Cerebellar nuclear complex (tissue), 1 donor: ENCODE measurements at places on chromosomes 1 and 21.

GRCh38 chr21:46021398-46021797 lies 39.8 kb downstream of the COL6A1 start:
- DNase-seq: no peak

- no peak for DNase-seq
Measured at GRCh38 chr1:171243878-171244277, 4.4 kb upstream of the FMO1 start.

DNA sequence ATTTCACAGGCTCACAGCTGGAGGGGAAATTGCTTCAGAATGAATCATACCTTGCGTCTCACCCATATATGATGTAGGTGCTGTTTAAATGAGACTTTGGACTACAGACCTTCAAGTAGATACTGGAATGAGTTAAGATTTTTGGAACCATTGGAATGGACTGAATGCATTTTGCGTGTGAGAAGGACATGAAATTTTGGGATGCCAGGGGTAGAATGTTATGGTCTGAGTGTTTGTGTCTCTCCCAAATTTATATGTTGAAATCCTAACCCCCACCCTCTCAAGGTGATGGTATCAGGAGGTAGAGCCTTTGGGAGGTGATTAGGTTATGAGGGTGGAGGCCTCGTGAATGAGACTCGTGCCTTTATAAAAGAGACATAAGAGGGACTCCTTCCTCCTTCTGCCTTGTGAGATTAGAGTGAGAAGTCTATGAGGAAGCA lies 41.4 kb downstream of the KCNK1 start:
- no peak for DNase-seq

- DNase-seq: no peak
Measured at GRCh38 chr1:9900142-9901043, 9.7 kb downstream of the CTNNBIP1 start.

DNA sequence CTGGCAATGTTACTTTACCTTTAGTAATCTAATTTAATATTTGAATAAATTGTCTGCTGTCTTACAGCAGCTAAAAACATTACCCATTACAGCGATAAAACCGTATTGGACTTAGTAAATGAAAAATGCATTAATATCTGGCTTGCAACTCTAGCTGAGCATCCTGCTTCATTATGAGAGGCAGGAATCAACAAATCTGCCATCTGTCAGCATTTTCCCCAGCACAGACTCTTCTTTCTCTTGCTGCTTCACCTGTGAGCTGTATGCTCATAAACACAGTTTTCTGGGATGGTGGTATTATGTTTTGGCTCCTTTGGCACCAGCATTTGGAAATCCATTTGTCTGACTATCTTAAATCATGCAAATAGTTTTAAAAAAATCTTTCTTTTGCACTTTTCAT lies 487.1 kb downstream of the KCNT2 start:
- DNase-seq: no peak

GRCh38 chr1:9721606-9722377 lies 70.3 kb downstream of the PIK3CD start:
- DNase-seq: no peak

DNA sequence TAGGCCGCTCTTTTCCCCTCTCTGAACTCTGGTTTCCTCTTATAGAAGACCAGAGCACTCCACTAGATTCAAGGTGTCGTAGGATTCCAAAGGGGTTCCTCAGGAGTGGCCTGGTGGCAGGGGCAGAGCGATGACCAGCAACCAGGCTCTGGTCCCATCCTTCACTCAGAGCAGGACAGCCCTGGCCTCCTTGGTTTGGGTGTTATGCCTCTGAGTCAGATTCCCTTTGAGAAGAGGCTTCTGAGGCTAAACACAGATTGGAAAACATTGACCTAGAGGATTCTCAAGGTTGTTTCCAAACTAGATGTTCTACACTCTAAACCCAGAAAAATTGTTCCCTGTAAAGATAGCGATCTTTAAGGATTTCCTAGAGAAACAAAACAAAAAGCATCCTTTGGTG lies 49.8 kb upstream of the IKBKE start:
- DNase-seq: no peak

DNA sequence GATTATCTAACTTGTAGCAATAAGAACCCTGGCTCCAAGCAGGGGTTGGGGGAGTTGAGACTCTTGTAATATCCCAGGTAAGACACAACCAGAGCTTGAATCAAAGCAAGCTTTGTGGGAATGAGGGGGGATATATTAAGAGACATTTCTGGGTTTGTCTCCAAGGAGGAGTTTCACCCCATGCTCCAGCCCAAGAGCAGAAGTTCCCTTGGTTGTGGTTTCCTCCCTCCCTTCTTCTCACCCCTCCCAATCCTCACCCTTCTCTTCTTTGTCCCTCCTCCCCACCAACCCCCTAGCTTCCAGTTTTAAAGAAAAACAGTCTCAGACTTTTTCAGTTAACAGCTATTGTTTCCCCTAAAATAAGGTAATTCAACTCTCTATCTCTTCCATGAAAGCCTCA lies 11.9 kb downstream of the TRAF3IP3 start:
- DNase-seq: no peak

- DNase-seq: no peak
Measured at GRCh38 chr1:248822148-248823032, 3.3 kb downstream of the SH3BP5L start.

GRCh38 chr1:39508857-39509305 lies 17.4 kb downstream of the BMP8A start:
- DNase-seq: no peak

DNA sequence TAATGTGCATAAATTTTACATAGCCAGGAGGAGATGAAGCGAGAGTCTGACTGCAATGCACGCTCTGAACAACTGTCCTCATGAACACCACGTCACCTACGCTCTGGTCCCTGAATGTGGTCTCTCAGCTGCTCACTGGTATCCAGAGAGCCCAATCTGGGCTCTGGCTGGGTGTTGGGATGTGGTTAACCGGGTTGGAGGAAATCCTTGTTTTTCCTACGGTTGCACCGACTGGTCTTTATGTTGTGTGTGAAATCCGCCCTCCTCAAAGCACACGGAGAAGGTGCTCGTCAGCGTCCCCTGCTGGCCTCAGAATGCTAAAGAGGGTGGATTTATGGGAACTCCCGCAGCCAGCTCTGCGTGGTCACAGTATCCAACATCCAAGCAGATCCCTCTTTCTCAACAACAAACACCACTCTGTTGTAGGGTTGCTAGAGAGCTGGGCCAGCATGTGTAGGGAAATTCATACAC lies 51.8 kb upstream of the FAM89A start:
- DNase-seq: no peak

DNA sequence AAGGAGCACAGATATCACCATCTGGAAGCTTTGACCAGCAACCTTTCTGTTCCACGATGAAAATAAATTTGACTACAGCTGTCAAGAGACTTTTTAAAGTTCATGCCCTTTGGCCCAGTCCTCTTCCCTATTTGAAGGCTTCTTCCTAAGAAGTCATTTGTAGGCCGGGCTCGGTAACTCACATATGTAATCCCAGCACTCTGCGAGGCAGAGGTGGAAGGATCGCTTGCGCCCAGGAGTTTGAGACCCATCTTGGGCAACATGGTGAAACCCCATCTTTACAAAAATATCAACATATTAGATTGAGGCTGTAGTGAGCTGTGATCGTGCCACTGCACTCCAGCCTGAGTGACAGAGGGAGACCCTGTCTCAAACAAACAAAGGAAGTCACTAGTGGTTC lies 58.3 kb upstream of the IFFO2 start:
- DNase-seq: no peak

GRCh38 chr1:93537396-93537795 lies 89.5 kb downstream of the FNBP1L start:
- no peak for DNase-seq

GRCh38 chr1:101299710-101300109 lies 62.9 kb downstream of the S1PR1 start:
- DNase-seq: no peak

GRCh38 chr1:36643371-36644270 lies 160.9 kb upstream of the CSF3R start:
- no peak for DNase-seq

GRCh38 chr1:57423656-57424211 lies at the start of gene DAB1:
TSS of gene DAB1 (minus strand) at chr1:57424060. CDS start at chr1:57291030, 133,030 bp downstream.
- DNase-seq: no peak

DNA sequence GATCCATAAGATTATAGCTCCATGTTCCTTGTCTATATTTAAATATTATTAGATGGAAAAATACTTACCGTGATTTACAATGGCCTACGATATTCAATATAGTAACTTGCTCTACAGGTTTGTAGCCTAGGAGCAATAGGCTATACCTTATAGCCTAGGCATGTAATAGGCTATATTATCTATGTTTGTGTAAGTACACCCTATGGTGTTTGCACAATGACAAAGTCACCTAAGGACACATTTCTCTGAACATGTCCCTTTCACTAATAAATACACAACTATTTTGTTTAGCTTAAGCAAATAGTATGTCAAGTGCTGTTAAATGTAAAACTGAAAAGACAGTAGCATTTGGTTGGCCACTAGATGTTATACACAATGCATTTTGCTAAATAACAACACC lies 248.9 kb upstream of the ADGRL4 start:
- DNase-seq: no peak

- DNase-seq: no peak
Measured at GRCh38 chr1:229310833-229311232, 32.0 kb downstream of the CCSAP start.

GRCh38 chr1:50893466-50893865 lies 66.6 kb downstream of the FAF1 start:
- no peak for DNase-seq

GRCh38 chr21:45506241-45506817 lies 35.9 kb downstream of the SLC19A1 start:
- DNase-seq: no peak

DNA sequence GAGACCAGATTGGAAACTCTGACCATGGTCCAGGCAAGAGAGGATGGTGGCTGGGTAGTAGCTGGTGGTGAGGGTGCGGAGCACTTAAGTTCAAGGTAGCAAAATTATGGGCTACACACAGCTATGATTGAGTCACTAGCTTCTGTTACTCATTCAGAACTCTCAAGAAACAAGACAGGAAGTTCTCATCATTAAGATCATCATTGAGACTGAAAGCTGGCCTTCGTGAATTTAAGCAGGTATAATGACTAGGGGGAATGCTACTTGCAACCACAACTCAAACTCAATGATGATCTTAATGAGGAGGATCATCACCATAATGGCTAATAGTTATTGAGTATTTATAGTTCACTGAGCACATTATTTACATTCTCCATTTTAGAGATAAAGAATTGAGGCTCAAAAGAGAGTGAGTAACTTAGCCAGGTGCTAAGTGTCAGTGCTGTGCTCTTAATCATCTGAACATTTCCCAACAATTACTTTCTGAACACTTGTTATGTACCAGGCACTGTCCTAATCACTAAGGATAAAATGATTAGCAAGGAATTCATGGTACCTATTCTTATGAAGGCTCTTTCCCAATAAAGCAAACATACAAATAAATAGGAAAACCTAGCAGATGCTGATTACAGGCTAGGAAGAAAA lies 286.3 kb upstream of the C1orf105 start:
- DNase-seq: no peak

DNA sequence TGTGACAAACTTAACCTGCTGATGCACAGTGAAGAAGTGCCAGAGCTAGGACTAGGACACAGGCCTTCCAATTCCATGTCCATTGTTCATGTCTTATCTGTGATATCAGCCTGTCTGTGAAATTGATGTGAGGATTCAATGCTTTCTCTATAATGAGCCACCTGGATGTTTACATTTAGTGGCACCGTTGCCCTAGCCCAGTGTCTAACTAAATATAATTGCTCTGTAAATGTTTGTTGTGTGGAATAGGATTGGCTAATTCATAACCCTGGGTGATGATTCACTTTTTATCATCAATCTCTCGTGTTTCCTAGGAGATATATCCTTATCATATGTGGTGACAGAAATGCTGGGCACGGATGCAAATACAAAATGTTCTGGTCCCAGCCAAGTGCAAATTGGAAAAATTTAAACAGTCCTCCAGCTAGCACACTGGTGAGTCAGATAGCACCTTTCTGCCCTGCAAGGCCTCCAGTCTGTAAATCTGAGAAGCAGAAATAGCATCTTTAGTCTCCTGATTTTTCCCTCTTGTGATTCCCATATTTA lies 46.9 kb upstream of the GNG12 start:
- DNase-seq: no peak

DNA sequence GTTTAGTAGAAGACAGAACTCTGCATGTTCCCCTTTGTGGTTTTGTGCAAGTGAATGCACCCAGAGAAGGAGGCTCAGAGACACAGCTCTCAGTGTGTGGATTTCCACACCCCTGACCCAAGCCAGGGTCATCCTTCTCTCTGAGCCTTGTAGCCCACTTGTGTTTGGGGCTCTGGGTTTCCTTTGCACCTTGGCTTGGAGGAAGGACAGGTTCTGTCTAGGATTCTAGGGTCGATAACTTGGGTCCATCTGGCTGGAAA lies 27.2 kb downstream of the MYOG start:
- DNase-seq: no peak

DNA sequence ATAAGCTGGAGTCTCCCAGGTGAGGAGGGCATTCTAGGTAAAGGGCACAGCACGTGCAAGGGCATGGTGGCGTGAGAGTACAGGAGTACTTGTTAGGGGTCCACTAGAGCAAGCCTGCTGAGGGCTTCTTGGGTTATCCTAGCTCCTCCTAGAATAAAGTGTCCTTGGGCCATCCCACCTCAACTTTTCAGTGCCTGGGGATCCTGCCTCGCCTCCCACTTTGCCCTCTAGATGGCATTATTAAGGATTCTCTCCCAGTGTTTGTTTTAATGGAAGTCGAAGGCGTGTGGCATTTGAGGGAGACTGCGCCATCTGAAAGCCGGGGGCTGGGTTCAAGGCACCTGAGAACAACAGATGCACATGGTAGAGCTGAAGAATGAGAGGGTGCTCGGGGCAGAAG lies 74.5 kb upstream of the SELENON start:
- DNase-seq: no peak

DNA sequence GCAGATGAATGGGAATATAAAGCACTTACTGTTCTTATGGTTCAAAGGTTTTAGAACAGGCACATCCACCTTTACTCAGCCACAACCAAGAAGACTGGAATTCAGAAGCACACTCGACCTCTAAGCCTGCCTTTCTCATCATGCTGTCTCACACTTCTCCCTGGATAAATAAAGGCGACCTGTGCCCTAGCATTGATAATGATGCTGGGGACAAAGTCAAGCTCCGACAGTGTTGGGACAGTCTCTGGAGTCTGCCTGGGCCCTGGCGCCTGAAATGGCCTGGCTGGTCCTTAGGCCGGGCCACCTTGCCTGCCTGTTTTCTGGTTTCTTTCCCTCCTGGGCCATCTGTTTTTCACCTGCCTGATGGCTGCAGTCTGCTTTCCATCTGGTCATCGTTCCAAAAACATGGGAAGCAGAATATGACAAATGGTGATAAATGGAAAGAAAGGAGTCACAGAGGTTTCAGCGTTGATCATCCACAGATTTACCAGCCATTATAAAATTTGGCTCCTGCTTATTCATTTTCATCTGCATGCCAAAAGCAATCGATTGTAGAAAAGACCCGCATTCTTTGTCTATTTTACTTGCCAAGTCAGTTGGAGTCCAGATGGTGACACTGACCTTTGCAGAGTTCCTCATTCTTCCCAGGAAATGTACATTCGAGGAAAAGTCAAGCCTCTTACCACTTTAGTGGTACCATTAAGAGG lies 91.2 kb upstream of the KCNJ15 start:
- DNase-seq: no peak
